ENCODE measurements at places on chromosomes 13 and 19.

- DNase-seq, result no peak
Measured at GRCh38 chr19:14434543-14435319, 1.6 kb downstream of the PKN1 start.

DNA sequence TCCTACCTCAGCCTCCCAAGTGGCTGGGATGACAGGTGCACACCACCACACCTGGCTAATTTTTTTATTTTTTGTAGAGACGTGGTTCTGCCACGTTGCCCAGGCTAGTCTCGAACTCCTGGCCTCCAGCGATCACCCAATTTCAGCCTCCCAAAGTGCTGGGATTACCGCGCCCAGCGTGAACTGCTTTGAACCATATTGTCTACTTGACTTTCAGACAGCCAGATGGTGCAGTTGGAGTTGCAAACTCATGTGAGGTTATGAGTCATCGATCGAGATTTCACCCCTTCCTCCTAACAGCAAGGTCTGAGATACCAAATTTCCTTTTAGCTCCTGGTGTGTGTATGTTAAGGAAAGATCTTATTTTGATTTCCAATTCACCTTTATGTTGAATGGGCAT lies 2.7 kb downstream of the SLC27A1 start:
- no peak for DNase-seq

DNA sequence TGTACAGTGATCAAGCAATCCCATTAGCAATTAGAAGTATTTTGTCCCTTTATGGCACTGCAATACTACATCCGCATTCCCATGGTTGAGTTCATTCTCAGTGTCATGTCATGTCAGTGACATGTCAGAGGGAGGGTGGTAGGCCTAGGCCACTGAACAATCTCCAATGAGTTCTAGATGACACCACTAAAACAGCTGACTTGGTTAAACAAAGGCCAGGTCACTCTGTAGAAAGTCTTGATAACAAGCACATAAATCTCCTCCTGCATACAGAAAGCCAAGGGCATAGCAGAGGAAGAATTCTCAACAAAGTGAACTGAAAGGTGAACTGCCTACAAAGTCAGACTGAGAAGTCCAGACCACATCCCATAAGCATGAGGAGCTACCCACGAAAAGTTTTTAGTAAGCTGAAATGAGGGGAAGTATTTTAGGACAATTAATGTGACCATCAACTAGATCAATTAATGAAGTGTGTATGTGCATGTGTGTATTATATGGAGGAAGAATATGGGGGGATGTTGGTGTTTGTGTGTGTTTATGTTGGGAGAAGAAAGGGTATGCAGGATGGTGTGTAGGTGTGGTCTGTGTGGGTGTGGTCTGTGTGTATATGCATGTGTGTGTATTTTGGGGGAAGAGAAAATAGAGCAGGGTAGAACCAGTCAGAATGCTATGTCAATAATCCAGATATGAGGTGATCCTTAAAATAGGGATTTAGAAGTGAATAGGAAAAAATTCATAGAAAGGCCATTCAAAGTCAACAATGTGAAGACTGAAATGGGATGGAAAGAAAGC lies 67.7 kb downstream of the TBC1D4 start:
- DNase-seq, result no peak

GRCh38 chr13:59877933-59878332 lies 285.8 kb downstream of the DIAPH3 start:
- DNase-seq, result no peak

GRCh38 chr19:47608074-47608918 lies 638 bp upstream of the BICRA start:
- DNase-seq, result peak; percentile 98

DNA sequence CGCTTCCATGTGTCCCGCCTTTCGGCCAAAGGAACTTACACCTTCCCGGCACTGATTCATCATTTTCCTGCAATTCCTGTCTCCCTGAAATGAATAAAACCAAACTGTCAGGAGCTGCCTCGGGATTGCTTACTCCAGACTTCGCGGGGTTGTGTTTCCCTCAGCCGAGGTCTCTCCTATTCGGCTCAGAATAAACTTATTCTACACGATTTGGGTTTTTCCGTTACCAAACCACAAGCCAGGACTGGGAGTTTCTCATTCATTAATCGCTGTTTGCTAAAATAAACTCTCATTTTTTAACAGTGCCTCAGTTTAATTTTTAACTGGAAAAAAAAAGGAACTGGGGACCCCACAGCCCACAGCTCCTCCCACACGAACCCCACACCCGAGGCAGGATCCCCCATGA lies 667 bp downstream of the ZNF878 start:
- DNase-seq, result no peak

DNA sequence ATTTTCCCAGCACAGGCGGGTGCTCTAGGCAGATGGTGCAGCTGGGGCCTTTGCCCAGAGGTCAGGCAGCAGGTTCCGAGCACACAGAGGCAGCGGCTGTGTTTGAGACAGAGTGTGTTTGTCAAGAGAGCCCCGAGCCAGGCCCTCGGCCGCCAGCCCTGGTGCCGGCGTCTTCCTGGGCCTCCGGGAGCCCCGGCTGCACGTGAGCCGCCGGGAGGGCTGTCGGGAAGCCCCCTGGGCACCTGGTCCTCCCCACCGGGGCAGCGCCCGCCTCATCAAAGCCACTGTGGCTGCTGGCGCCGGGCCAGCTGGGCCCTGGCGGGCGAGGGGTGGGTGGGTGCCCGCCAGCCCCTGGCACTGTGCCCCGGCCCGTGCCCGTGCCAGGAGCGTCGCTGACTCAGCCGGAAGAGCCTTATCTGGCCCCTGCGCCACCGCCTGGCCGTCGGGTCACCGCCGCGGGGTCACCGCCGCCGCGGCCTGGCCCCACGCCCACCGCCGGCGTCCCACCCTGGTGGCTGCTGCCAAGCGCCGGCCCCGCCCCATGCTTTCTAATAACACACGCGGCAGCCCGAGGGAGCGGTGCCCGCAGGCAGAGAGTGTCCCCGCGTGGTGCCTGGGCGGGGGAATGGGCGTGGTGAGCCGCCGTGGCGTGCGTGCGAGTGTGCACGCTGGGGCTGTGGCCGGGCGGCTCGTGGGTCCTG lies 14.9 kb downstream of the ARID3A start:
- peak; percentile 55 for DNase-seq

DNA sequence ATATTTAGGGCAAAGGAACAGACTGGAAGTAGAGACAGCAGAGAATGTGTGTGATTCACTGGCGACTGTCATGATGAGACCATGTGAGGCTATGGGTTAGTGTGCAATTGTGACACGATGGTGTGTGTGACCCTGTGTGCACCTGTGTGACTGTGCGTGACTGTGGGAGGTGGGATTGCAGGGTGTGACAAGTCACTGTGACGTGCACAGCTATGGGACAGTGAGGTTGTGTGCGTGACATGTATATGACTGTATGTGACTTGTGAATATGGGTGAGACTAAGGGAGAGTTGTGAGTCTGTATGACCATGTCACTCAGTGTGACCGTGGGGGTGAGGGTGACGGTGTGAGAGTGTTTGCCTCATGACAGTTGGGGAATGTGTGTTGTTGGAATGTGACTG lies 3.4 kb upstream of the GIPR start:
- DNase-seq, result no peak

GRCh38 chr19:33227242-33227650 lies 1.6 kb upstream of the SLC7A10 start:
- DNase-seq, result no peak

DNA sequence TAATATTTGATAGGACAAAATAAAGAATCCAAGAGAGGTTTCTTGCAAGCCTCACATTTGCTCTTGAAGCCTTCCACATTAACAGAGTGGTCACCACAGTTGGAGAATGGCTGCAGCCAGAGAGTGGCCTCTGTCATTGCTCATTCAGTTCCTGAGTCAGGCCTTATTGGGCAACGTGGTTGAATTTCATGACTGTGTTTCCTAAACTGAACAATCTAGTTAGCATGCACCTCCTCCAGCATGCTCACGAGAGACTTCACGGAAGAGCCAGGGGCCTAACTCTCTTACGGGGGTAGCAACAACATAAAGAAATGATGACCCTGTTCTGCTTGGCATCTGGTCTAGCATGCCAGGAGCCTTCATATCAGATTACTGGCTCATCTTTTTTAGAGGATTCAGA lies 9.6 kb upstream of the UBL3 start:
- DNase-seq, result no peak

DNA sequence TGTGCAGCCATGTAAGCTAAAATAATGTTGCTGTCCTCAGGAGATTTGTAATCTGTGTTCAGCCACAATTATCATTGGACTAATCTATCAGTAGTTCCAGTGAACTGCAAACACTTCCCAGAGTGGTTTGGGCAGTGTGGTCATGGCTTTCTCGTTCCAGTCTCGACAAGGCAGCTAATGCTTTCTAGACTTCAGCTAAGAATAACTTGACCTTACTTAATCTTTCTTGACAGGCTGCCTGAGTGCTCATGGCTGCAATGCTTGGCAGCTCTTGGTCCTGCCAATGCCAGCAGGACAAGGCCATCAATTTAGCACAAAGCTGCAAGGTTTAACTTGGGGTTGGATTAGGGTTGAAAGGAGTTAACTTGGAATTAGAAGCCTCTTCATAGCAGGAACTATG lies 32.8 kb downstream of the ATP12A start:
- no peak for DNase-seq

- DNase-seq, result no peak
Measured at GRCh38 chr19:51327066-51328001, 14.6 kb downstream of the VSIG10L start.

- DNase-seq, result no peak
Measured at GRCh38 chr19:18658366-18658855, 21.6 kb downstream of the KLHL26 start.

GRCh38 chr13:97403893-97404750 lies 29.8 kb upstream of the RAP2A start:
- no peak for DNase-seq

GRCh38 chr13:113650731-113651148 lies 7.3 kb downstream of the ATP4B start:
- DNase-seq, result no peak

GRCh38 chr13:35598233-35598632 lies 121.7 kb upstream of the MAB21L1 start:
- DNase-seq, result no peak

DNA sequence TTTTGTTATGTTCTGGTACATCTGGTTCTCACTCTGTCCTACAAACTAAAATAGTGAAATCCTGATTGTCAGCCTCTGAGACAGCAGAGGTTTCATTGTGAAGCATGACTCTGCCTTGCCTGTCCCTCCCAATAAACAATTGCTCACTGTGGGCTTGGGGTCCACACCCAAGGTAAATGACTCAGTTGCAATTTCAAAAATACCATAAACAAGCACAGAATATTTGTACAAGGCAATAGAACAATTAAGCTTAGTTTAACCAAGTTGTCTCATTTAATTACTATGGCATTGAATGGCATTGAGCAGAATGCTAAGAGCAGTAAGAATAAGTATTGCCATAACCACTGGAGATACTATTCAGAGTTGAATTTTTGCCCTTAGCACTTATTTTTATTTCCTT lies 353.6 kb downstream of the SPRY2 start:
- no peak for DNase-seq

DNA sequence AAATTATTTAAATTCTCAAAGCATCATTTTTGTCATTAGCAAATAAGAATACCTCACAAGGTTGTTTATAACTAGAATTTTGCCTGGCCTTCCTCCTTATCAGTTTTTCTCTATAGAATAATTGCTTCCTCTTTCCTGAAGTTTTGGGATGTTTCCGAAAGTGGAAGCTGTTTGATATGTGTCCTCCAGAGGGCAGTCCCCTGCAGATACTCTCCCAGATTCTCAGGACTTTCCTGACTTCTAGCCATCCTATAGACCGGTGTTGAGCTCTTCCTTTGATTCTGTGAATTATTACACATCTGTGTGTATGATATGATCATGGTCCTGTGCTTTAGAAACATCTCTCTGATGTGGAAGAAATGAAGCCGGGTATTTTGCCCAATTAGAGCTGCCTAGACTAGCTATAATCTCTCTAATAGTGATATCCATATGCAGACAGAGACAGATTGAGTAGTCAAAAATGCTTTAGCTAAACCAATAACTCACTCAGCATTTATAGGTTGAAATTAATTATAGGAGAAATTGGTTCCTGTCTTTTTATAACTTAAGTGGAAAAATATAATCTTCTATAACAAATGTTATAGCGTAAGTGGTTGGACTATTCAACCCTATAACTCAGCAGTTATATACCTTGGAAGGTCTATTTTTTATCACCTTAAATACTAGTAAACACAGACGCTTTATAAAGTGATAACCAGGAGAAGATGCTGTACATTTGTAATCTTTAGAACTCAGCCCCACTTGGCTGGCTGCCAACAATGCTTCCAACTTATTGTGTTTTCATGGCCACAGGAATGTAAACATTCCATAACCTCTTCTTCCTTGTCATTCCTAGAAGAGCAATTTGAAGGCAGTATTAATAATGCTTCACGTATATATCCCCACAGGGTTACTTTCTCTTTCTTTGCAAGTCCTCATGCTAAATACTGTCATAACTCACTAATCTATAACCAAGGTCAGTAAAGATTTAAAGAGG lies 201.0 kb upstream of the RXFP2 start:
- DNase-seq, result no peak

- no peak for DNase-seq
Measured at GRCh38 chr13:47120282-47120681, 223.4 kb upstream of the HTR2A start.

- DNase-seq, result no peak
Measured at GRCh38 chr19:49421039-49421877, 2.0 kb downstream of the PTH2 start.

DNA sequence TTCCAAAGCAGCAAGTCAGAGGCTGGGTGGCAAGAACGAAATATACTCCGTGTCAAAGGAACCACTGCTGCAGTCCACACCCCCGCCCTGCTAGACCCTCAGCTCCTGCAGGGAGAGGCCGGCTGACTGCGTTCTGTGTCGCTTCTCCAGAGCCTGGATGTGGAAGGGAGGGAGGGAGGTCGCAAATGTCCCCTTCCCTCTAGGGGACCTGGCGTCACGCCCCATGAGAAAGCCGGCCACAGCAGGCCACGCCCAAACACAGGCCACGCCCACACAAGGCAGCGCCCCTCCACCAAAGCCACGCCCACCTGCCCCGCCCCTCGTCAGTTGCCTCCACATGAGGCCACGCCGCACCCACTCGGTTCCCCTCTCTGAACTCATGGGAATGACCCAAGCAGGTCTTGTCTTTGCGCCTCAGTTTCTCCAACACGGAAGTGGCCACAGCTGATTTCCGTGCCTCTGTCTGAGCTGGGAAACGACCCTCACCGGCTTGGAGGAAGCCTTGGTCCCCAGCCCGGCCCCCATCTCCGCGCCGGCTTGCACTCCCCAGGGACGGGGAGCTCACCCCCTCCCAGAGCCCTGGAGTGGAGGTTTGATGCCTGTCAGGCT lies 38.4 kb upstream of the TCF3 start:
- DNase-seq, result peak; percentile 9

All from activated naive CD4-positive, alpha-beta T cell (primary cell).